ENCODE measurements at places on chromosomes 6 and 20.

GRCh38 chr6:90298459-90299053 lies 1.9 kb upstream of the BACH2 start:
- no peak for DNase-seq

DNA sequence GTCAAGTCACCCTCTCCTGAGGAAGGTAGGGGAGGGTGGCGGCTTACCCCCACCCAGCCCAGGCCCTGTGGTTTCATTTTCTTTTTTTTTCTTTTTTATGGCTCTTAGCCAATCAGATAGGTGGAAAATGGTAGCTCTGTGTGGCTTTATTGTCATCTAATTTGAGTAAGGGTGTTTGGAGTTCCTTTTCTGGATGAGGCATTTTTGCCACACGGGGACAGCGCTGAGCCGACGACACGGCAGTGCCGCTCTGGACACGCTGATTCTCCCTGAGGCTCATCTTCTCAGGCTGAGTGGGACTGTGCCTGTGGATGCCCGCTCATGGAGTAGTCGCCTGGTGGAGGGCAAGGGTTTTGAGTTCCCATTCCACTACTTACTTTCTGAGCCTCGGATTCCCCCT lies 37.6 kb upstream of the ANGPT4 start:
- no peak for DNase-seq

DNA sequence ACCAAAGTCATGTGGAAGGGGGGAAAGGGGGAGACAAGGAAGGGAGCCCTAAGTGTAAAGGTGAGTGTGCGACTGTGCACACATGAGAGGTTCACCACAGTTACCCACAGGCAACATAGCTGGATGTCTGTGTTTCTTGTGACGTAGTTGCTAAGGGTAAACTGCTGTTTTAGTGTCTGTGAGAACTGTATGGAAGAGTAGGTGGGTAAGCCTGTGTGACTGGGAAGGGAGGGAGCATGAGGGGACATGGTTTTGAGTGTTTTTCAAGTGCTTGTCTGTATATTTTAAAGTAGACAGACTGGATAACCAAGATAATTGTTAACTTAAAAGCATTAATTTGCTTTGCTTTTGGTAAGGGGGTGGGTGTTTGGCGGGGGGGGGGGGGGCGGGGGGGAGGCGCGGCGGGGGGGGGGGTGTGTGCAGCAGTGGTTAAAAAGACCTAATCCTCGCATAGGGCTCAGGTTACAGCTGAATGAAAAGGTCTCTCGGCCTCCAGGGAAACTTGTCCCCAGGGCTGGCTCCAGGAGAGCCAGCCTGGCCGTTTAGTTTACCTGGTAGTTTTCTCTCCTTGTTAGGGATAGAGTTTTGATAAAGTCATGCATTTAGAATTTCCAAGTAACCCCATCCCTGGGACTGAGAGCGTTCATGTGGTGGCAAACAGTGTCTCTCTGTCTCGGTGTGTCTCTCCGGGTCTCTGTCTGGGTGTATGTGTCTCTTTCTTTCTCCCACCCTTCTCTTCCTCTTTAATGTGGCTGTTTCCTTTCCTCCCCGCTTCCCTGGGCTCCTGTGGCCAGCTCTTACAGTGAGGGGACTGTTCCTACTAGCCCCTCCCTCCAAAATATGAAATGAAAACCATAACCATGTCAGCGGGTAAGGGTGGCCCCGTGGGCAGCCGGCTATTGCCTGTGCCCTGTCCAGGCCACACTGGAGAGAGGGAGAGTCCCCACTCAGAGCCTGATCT lies 3.4 kb downstream of the SCUBE3 start:
- DNase-seq: no peak

GRCh38 chr6:95286874-95287273 lies 290.5 kb upstream of the MANEA start:
- DNase-seq: no peak

GRCh38 chr6:66985816-66986215 lies 1278.8 kb upstream of the EYS start:
- DNase-seq: no peak

GRCh38 chr6:71072508-71072907 lies 115.6 kb upstream of the B3GAT2 start:
- DNase-seq: no peak

DNA sequence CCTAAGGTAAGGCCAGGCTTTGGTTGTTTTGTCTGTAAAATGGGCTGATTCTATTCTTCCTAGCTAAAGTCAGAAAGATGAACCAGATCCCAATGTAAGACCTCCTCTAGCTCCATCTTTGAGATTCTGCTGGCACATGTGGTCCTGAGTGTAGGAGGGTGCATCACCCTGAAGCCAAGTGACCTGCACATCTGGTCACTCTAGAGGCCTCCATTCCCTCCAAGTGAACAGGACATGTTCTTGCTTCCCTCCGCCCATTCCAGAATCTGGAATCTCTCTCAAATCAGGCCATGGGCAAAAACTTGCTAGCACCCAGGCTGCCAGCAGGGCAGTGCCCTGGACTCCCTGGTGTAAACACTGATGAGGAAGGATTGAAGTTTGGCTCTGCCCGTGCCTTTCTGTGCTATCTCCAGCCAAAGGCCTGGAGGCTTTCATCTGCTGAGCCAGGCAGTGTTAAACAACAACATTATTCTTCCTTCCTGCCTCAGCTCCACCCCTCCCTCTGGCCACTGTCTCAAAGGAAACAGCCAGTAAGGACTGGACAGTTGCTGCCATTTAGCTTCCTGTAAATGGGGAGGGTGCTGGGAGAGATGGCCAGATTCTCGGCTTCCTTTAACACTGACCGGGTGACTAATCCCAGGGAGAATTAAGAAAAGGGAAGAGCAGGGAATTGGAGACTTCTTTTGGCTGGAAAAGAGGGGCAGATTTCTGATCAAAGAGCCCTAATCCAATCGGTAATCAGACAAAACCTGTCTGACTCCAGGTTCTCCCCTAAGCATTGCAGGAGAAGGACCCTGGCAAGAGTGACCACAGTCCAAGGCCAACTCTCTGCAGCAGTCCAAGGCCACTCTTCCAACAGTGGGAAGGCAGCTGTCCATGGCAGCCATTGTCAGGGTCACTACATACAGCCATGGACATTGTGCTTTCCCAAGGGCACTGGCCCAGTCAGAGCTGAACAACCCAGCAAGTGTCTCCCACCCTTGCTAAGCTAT lies 19.5 kb upstream of the ADGRF1 start:
- DNase-seq: no peak

DNA sequence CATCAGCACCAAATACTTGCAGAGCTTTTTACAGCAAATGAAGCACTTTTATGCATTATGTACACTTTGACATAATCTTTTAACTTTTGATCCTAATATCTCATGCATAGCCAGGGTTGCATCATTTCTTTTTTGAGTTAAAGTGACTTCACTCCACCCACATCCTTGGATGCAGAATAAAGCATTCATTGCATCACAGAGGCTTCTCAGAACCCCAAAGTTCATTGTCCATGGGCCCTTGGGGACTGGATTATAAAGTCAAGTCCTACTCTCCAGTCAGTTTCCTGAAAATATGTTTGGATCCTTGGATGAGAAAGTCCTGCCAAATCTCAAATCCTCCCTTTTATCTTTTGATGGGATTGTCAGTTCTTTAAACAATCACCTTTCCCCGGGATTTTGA lies 10.6 kb upstream of the EFHC1 start:
- no peak for DNase-seq

GRCh38 chr6:43953256-43953655 lies 174.0 kb downstream of the MRPL14 start:
- DNase-seq: no peak

GRCh38 chr6:123747515-123747914 lies 56.1 kb upstream of the NKAIN2 start:
- DNase-seq: no peak

- no peak for DNase-seq
Measured at GRCh38 chr6:1070085-1070521, 241.8 kb upstream of the FOXQ1 start.

DNA sequence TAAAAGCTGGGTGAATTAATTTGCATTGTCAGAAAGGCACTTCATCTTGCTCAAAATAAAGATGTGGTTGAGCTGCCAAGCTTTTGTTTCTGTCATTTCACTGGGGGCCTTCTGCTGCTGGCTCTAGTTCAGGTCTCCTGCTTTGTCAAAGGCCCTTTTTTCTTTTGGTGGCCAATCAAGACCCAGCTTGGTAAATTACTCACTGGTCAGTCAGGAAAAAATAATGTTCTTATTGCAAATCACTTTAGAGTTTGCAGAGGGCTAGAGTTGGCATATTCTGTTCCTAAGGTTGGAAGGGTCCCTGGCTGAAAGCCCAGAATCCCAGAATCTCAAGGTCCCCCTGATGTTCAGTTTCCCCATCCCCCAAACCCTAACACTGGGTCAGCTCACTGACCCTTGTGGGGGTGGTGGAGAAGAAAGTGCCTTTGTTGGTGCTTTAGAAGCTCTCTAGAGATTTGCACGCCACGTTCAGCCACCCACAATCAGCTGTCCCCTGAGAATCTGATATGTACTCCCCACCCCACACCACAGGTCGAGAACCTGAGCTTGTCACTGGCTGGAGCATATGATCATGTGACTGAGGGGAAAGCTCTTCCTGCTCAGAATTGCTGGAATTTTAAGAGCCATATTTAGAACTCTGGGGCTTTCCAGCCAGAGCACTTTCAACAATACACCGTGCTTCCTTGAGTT lies 21.7 kb upstream of the BNIP5 start:
- no peak for DNase-seq

- no peak for DNase-seq
Measured at GRCh38 chr6:113777601-113778000, 79.5 kb upstream of the MARCKS start.

DNA sequence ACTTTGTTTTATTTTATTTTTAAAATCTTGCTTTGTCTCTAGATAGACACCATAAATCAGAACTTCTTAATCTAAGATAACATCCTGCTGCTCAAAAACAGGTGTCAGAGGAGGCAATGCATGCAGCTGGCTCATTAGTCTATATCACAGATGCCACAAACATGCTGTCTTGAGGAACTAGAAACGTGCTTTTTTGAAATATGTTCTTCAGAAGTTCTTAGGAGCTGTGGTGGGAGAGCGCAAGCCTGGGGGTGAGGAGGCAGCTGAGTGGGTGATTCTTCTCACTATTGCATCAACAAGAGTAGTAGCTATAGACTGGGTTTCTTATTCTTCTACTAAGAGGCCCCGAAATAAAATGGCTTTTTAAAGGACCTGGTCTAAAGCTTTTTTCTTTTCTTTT lies 23.4 kb downstream of the IL22RA2 start:
- DNase-seq: no peak

- no peak for DNase-seq
Measured at GRCh38 chr6:36418558-36418957, 24.1 kb downstream of the PXT1 start.

DNA sequence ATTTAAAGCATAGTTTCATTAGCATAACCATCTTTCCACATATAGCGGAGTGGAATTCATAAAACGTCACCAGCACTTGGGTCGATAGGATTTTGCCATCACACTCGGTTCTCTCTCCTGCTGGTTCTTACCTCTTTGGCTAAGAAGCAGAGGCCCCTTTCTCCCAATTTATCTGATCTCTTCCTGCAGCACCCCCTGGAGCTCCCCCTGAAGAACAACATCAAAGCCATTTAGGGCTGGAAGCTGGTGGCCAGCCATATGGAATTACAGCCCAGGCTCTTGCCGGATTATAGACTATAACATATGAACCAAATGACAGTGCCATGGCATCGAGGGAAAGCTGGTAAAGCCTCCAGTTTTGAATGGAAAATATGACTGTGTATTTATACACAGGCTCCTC lies 6.4 kb upstream of the KIF6 start:
- DNase-seq: no peak

- DNase-seq: no peak
Measured at GRCh38 chr6:158938220-158938619, 61.8 kb downstream of the RSPH3 start.

GRCh38 chr6:166751051-166751595 lies 124.1 kb upstream of the RPS6KA2 start:
- no peak for DNase-seq

DNA sequence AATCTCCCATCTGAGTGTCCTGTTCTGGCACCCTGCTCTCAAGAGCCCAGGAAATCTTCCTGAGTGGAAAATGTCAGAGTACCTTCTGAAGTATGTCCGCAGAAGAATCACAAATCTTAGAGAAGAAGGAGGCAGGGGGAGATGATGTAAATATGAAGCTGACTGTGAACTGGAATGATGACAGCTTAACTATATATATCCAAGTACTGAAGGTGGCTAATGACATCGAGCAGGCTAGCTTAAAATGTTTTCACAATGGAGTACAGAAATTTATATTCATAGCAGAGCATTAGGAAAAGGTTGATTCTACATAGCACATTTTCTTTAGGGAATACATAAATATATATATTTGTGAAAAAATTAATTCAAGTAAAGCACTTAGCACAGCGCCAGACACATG lies 64.3 kb downstream of the BMP5 start:
- DNase-seq: no peak

DNA sequence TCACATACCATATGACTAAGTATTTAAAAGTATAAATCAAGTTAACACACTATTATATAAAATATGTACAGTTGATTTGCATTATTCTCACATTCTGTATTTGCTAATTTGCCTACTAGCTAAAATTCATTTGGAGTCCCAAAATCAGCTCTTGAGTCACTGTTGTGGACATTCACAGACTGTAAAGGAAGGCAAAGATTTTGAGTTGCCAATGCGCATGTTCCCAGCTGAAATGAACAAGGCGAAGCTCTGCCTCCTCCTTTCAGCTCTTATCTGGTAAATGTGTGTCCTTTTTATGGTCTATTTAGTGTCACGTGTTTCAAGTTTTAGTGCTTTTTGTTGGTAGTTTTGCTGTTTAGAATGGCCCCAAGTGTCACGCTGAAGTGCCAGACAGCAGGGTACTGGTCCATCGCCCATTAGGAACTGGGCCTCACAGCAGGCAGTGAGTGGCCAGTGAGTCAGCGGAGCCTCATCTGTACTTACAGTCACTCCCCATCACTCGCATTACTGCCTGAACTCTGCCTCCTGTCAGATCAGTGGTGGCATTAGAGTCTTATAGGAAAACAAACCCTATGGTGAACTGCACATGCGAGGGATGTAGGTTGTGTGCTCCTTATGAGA lies 87.2 kb upstream of the ADTRP start:
- no peak for DNase-seq

DNA sequence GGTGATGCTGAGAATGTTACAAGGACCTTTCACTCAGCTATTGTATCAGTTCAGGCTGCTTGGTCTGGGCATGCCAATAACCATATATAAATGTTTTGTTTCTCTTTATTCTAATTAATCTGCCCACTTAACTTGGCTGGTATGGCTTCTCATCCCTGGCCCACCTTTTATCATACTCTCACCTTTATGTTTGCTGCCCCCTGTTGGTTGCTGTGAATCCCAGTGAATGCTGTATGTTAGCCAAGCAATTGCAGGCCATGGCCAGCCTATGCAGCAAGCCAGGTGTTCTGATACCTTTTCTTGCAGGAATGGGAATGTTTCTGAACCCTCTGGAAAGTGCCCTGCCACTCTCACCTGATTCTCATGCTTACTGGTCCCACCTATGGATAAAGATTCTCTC lies 54.6 kb downstream of the PCSK2 start:
- DNase-seq: no peak

GRCh38 chr20:1287306-1287705 lies 21.2 kb downstream of the SNPH start:
- no peak for DNase-seq
